Aorta (tissue), 5 donors: ENCODE measurements at places on chromosomes 1 and 21.

- peak; percentile 84 for DNase-seq
Observed at GRCh38 chr1:27489501-27489972, 430 bp downstream of the WASF2 start.

DNA sequence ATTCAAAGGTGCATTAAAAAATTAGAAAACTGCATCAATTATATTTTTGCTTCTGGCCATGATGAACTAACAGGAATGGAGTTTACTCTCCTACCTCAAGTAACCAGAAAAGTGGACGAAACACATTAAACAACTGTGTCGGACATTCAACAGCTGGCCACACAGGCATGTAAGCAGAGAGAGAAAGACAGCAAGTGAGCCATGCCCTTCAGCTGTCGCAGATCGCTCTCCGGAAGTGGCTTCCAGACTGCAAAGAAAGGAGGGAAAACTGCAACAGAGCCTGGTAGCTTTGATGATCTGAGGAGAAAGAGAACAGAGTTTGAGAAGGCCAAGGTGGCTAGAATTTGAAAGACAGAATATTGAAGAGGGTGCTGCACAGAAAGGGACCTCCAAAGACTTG, 557.2 kb downstream of the MATN1 start:
- DNase-seq = no peak

GRCh38 chr1:27572019-27572678, 31.8 kb downstream of the AHDC1 start:
- DNase-seq = no peak

GRCh38 chr1:245583081-245583480, 428.3 kb downstream of the KIF26B start:
- DNase-seq = no peak
